ENCODE measurements at places on chromosomes 1 and 21.

DNA sequence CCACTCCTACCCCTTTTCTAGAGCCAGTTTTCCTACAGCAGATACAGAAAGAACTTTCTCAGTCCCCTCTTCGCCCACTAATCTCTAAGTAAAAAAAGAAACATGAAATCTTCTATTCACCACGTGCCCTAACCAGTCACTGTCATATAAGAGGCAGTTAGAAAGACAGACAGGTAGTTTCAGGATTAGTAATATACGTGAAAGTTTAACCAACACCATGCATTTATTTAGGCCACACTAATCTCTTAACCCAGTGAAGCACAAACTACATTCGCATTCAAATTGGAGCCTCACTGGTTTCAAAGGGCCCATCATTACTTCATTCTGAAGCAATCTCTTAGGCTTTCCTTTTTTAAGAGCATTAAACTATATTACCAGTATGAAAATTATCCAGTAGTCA lies 10.1 kb downstream of the GPATCH2 start:
- DNase-seq, result no peak

DNA sequence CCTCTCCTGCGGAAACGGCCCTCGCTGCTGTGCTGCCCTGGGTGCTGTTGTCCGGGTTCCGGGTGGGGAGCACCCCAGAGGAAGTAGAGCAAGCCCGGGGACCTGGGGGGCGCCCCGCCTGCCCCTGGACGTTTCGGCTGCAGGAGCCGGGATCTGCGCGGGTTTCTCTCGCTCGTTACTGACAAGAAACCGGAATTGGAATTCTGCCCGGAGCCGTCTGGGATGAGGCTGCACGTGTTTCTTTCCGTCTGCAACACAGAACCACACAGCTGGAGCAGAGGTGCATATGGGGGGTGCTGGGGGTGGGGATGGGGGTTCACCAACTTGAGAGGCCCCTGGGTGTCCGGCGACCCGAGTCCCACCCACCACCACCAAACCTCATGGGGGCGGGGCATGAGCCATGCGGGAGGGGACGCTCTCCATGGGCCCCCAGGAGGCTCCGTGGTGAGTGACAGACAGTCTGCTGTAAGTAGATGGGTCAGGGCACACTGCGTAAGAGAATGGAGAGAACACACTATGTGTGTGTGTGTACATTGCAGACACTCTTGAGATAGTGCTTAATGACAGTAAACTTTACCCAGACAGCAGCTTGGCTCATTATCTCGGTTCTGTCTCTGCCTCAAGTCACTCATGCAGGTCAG lies 261.4 kb upstream of the C1orf174 start:
- no peak for DNase-seq

- DNase-seq, result no peak
Observed at GRCh38 chr1:203187689-203188264, 1.3 kb upstream of the CHI3L1 start.

GRCh38 chr21:44433791-44434567 lies 21.3 kb upstream of the LRRC3 start:
- DNase-seq, result no peak

Data from CD4-positive, alpha-beta T cell treated with Interleukin-4 for 4 hours (primary cell).